ENCODE measurements at places on chromosomes 2 and 18. TPM values are rescaled to one million over a fixed set of nuclear protein-coding genes. Genes with fewer than 3 reads are reported as not detected.

Gene ORMDL1
- 32.7 TPM for total RNA-seq

Gene CDH7
- total RNA-seq: not detected

Gene SLC66A3
- 15.9 TPM for total RNA-seq

Gene STAT4
- 2.0 TPM for total RNA-seq

Gene FAM237A
- not detected for total RNA-seq

Gene FBXO15
- 1.1 TPM for total RNA-seq

Gene ZNF142
- total RNA-seq: 29.2 TPM

Gene LBX2
- total RNA-seq: 10.1 TPM

- DNase-seq: peak; percentile 36
These were observed 106.7 kb upstream of the NABP1 start for GRCh38 chr2:191571163-191571769.

- no peak for DNase-seq
These were observed 71.4 kb downstream of the KLHL29 start for GRCh38 chr2:23456396-23456795.

GRCh38 chr2:166240387-166241313, 112.8 kb upstream of the SCN1A start:
- DNase-seq: no peak

GRCh38 chr18:50405582-50406271, 30.9 kb downstream of the SKA1 start:
- no peak for DNase-seq

DNA sequence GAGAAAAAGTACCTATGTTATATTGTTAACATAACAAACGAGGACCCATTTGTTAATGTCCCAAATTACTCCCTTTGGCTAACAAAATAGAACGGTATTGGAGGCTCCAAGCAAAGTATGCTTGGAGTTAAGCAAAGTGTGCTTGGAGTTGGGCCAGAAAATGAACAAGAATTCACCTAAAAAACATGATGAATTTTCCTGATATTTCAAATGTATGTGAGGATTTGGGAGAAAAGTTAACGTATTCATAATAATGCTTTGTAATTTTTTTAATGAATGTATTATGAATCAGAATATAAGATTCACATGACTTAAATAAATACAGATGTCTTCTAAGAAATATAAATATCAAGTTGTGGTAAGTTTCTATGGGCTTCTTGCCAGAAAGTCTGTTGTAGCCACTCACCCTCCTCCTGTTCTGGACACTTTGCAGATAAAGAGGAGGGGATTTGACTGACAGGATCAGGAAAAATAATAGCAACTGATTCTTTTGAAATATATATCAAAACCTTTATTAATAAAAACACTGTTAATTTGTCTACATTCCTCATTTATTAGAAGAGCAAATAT, 423.7 kb upstream of the MMADHC start:
- DNase-seq: no peak

DNA sequence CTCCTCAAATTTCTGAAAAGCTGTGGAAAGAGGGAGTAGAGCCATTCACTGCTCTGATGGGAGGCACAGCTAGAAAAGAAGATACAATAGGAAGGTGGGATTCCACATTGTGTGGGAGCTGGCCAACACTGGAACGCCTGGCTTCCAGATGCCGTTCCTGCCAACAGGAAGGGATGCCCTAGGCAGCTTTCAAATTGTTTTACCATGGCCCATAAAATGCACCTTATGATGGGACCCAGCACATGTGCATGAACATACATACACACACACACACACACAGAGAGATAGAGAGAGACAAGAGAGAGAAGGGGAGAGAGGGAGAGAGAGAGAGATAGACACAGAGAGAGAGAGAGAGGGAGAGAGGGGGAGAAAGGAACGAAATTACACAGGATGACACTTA, 86.1 kb upstream of the BZW1 start:
- no peak for DNase-seq

GRCh38 chr18:63319383-63320122, at the start of gene BCL2:
Gene BCL2, minus strand, starts transcription at chr18:63319769.
- no peak for DNase-seq

DNA sequence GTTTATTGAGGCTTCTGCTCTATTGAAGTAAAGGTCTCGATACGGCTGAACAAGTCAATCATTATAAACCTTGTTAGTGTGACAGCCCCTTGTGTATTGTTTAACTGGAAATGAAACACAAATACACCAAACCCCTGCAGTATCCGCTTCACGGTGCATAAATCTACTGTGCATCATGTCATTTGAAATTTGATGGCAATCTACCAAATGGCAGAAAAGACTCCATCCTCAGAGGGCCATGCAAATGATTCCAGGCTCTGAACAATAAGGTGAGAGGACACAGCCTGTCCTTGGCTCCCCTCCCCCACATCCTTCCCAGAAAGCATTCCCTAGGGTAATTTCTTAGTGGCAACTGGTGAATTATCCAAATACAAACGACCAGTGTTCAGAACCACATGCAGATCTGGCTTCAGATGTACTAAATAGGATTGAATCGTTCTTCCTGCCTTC, 80.6 kb downstream of the ADCYAP1 start:
- no peak for DNase-seq

DNA sequence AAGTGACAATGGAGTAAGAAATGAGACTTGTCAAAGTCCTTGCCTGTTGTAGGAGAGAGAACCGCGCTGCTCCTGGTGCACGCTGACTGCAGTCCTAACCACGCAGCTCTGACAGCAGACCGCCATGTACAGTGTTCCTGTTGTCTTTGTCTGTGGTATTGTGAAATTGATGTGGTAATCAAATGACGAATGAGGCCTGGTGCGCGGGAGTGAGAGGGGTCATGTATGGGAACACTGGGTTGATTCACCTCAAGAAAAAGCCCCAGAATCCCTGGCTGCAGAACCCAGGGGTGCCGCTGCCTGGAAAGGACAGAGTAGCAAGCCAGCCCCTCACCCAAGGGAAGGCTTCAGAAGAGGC, 64.0 kb downstream of the INPP4A start:
- no peak for DNase-seq

DNA sequence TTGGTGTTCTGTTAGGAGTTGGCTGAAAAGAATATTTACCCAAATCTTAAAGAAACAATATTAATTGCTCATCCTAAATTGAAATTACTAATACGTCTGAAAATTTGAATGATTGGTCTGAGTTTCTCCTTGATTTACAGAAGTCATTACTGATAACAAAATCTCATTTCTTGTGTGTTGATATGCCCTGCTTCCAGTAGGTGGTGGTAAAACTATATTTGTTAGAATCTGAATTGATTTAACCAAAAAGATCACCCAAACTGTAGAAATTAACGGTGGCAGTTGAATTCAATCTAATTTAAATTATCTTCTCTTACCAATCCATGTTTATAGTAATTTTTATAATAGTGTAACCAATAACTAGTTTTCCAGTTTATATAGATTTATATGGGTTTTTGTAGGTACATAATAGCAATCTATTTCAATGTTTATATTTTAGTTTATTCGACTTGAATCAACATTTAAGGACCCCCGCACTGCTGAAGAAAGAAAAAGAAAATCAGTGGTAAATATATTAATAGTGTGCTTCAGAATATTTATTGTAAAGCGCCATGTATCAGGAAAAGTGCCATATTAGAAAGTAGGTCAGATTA, 38.3 kb downstream of the PAPOLG start:
- no peak for DNase-seq

DNA sequence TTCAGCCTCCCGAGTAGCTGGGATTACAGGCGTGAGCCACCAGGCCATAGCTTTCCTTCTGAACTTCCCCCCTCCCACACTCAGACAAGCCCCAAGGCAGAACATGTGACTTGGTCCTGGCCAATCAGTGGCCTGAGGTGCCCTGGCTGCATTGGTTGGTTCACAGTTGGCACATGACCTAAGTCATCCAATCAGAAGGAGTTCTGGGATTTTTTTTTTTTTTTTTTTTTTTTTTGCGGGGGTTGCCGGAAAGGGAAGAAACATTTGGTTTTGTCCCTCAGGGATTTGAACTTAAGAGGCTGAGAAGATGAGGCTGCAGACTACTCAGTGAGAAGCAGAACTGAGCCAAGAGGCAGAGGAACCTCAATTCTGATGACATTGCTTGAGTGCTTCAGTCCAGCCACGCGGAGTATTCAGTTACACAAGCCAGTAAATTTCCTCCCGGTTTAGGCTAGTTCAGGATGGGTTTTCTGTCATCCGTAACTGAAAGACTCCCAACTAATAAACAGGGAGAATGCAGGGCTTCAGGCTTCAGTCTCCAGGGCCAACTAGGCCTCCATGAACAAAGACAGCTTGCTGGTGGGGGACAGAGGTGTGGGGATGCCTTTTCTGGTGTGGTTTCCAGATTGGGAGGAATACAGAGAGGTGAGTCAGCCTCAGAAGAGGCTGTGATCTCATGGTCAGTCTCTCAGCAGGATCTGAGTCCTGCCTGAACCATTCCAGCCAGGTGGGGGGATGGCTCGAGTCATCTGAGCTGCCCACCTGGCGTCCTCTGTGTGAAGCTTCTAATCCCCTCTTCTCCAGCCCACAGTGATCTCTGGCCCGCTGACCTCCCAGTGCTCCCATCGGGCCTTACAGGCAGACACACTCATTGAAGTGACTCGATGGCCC, 9.2 kb downstream of the PTMA start:
- peak; percentile 64 for DNase-seq

- DNase-seq: no peak
These were observed 189.9 kb downstream of the UBE2E3 start for GRCh38 chr2:181170256-181170655.

- DNase-seq: no peak
These were observed 364.3 kb downstream of the RNF144A start for GRCh38 chr2:7281231-7282201.

GRCh38 chr2:20012282-20013125, at the start of gene MATN3:
Gene MATN3, minus strand, starts transcription at chr2:20012668. Its CDS starts 37 bp downstream, at chr2:20012631.
- no peak for DNase-seq

DNA sequence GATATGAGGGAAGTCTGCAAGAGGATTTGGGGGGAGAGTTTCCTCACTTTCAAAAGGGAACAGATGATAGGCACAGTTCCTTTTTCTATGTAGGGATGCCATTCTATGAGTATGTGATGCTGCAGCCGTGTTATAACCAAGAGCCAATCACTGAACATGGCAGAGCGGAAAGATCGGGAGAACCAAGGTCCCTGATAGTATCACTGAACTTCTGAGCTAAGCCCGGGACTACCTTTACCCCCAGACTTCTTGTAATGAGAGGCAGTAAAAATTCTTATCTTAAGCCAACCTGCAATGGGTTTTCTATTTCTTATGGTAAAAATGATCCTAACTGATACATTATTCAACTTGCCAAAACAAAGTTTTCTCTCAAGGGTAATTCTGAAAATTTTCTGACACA, 21.6 kb upstream of the SLC1A4 start:
- no peak for DNase-seq

- no peak for DNase-seq
These were observed 59.2 kb downstream of the PIEZO2 start for GRCh38 chr18:11089931-11090715.

GRCh38 chr2:197152451-197153228, 157.9 kb downstream of the ANKRD44 start:
- DNase-seq: no peak

DNA sequence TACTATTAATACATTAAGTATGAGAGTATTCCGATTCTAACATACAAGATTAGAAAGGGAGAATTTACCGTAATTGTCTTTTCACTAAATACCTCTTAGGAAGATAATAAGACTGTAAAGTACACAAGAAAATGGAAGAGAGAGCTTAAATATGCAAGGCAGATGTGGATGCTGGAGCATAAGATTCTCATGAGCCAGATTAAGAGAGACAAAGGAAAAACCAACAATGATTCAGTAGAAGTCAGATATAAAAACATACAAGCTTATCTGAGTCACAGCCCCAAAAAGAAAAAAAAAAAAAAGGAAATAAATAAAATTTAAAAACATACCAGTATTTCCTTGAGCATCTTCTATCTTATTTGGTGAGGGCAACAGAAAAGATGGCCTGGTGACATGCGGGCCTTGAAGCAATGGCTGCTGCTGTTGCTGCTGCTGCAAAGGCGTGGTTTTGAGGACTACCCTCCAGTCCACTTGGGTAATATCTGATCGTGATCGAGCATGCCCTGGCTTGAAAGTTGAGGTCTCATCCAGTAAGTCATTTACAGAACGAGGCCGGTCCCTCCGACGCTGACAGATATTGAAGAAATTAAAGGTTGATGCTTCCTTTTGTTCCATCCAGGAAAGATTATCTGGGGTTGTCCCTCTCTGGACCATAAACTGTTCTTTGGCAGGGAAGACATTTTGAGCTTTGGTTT, 24.5 kb downstream of the PLEKHM3 start:
- DNase-seq: no peak

DNA sequence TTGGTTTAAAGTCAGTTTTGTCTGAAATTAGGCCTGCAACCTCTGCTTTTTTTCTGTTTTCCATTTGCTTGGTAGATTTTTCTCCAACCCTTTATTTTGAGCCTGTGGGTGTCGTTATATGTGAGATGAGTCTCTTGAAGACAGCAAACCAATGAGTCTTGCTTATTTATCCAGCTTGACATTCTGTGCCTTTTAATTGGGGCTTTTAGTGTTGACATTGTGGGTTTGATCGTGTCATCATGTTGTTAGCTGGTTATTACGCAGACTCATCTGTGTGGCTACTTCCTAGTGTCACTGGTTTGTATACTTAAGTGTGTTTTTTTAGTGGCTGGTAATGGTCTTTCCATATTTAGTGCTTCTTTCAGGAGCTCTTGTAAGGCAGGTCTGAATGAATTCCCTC, 18.8 kb downstream of the TMEM87B start:
- no peak for DNase-seq

- peak; percentile 86 for DNase-seq
These were observed 19.4 kb downstream of the TEX44 start for GRCh38 chr2:231612109-231612455.

DNA sequence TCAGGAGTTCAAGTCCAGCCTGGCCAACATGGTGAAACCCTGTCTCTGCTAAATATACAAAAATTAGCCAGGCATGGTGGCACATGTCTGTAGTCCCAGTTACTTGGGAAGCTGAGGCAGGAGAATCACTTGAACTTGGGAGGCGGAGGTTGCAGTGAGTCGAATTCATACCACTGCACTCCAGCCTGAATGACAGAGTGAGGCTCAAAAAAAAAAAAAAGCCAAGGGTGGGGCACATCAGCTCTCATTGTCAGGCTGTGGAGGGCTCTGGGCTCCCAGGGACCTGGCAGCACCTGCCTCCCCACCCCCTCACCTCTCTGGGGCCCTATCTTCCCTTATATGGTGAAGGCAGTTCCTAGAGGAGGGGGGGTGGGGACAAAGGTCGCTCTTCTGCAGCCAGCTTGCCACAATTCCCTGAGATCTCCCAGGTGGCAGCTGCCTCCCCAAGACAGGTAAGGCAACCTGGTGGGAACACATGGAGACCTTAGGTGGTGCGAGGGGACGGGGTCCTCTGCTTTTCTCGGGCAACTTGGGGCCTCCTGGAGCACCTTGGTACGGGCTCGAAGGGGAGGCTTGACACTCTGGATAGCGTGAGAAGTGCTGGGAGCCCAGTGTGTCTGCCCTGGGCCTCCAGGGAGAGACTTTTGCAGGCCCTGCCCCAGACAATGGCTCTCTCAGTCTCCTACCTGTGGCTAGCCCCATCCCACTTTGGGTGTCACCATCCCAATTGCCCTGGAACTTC, at the start of gene VIL1:
TSS of gene VIL1 (plus strand) at position 407 of the 742 bp plus-strand sequence. CDS start 4,656 bp downstream, outside the sequence.
- no peak for DNase-seq
